Activated CD8-positive, alpha-beta T cell treated with anti-CD3 and anti-CD28 coated beads, Interleukin-2, amount 10 ng/mL, durations not matched to agents 7 days and 5 days (primary cell): ENCODE measurements at places on chromosomes 16 and 17. TPM values are rescaled to one million over a fixed set of nuclear protein-coding genes. Genes with fewer than 3 reads are reported as not detected.

The CRYBA1 gene
- total RNA-seq: not detected

The TMEM132E gene
- not detected for total RNA-seq

The ZSCAN10 gene
- total RNA-seq: 0.23 TPM

The B9D1 gene
- 1.1 TPM for total RNA-seq

DNA sequence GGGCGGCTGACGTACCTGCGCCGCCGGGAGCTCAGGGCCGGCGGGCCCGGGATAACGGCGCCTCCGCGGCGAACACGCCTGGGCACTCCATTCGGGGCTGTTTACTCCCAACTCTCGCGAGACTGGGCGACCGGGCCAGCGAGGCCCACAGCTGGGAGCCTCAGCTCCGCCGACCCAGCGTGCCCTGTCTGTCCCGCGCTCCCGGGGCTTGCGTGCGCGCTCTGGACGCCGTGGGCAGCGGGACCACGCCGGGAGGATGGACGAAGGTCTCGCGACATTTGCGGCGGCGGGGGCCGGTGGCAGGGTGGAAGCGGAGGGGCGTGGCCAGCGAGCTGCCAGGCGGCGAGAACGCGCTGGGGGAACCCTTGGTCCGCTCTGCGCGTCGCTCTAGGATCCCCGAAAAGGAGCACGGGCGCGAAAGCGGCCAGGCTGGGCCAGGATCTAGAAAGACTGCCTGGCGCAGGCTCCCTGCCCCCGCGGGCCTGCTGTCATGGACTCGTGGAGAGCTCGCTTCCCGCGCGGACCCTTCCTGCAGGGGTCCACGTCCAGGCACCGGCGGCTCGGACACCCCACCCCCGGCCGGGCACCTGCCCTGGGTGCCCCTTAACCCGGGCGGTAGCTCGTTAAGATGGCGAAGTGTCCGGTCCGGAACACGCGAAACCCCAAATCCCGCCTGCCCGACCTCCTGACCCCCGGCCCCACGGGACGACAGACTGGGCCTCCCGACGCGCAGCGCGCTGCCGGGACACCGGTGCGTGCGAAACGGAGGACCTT, at the start of gene MBTPS1:
MBTPS1 (minus strand) TSS at position 223 of the 774 bp plus-strand sequence. CDS start 15,159 bp downstream, outside the sequence.
- H3K36me3 ChIP-seq: peaks cover 4% of the 10 kb centered on the region
- peak within 1 kb of the TSS; percentile 95 for H3K27ac ChIP-seq
- peak; percentile 98 for DNase-seq
- peak within 1 kb of the TSS; percentile 93 for H3K4me3 ChIP-seq
- no peaks in the 10 kb centered on the region for H3K27me3 ChIP-seq
- peaks cover 22% of the 10 kb centered on the region for H3K4me1 ChIP-seq

DNA sequence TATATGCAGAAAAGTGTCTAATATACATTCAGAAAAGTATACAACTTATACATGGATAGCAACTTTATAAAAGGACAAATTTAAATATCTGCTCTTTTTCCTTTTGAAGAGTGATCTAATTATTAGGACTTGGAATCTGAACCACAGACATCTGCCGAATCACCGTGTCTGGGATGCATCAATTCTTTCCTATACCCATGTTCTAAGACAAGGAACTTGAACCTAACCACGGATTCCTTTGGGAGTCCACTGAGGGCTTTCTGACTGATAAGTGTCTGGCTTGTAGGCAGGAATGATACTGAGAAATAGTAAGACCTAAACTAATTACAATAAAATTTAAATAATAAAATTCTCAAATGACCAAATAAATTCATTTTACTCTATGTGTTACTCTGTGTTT, 54.2 kb downstream of the NDEL1 start:
- no peak overlapping the region for H3K27ac ChIP-seq
- DNase-seq: no peak
- no peaks in the 10 kb centered on the region for H3K27me3 ChIP-seq
- no peak overlapping the region for H3K4me3 ChIP-seq
- peaks cover 16% of the 10 kb centered on the region for H3K36me3 ChIP-seq
- H3K4me1 ChIP-seq: no peaks in the 10 kb centered on the region

DNA sequence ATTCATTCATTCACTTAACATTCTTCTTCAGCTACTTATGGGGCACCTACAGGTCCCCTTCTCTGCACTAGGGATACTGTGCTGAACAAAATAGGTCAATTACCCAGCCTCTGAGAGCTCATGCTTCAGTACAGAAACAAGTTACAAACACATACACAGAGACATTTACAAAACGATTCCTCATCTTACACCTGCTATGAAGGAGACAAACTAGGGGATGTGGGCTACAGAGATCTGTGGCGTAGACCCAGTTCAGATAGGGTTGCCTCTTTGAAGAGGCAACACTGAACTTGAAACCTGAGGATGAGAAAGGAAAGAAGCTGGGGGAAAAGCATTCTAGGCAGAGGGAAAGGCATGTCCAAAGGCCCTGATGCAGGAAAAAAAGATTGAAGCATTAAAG, 5.2 kb downstream of the IL21R start:
- peaks cover 78% of the 10 kb centered on the region for H3K4me1 ChIP-seq
- H3K27me3 ChIP-seq: no peaks in the 10 kb centered on the region
- peak overlapping the region; percentile 32 for H3K4me3 ChIP-seq
- peak overlapping the region; percentile 84 for H3K27ac ChIP-seq
- peak; percentile 42 for DNase-seq

DNA sequence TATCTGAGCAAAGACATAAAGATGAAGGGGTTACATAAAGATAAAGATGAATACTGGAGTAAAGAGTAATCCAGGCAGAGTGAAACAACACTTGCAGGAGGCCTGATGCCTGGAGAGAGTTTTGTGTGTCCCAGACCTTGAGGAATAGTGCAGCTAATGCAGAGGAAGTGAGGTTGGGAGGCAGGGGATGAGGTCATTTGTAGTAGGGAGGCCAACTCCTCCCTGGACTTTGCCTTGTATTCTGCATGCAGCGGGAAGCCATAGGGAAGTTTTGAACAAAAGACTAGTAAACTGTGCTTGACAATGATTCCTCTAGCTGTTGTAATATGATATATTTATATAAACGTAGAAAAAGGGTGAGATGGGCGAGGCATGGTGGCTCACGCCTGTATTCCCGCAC, 356.6 kb downstream of the KCNJ2 start:
- H3K27me3 ChIP-seq: no peaks in the 10 kb centered on the region
- DNase-seq: no peak
- H3K27ac ChIP-seq: no peak overlapping the region
- H3K4me3 ChIP-seq: no peak overlapping the region

DNA sequence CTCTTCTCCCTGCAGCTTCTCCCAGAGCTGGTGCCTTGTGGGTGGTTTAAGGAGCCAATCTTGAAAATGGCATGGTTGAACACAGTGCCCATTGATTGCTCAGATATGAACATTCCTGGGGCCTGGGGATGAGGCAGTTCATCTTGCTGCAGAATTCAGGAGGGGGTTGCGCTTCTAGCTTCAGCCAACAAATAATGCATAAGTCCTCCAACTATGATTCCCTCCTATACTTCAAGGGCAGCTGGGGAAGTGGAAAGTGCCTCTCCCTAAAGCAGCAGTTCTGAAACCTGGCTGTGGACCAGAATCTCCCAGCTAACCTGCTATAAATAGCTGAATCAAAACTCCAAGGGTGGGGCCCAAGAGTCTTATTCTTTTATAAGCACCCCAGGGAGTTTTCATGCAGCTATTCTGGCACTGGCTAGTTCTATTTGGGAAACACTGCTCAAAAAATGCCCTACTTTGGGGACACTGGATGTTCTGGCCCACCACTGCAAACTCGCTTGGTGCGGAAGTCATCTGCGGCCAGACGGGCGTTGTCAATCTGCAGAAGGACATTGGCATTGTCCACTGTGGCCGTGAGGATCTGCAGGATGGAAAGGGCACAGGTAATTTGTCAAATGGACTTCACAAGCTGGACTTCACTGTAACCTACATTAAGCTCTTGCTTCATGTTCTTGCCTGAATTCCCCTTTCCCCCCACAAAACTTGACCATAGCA, 130.3 kb downstream of the CCDC144A start:
- H3K36me3 ChIP-seq: no peaks in the 10 kb centered on the region
- no peak overlapping the region for H3K4me3 ChIP-seq
- H3K27me3 ChIP-seq: no peaks in the 10 kb centered on the region
- DNase-seq: no peak

- no peak for DNase-seq
- no peaks in the 10 kb centered on the region for H3K27me3 ChIP-seq
- no peak overlapping the region for H3K4me3 ChIP-seq
- peaks cover 6% of the 10 kb centered on the region for H3K4me1 ChIP-seq
- H3K36me3 ChIP-seq: peaks cover 42% of the 10 kb centered on the region
These were observed 18.3 kb downstream of the CDIPT start for GRCh38 chr16:29844575-29845331.

GRCh38 chr17:39981207-39981741, 667 bp downstream of the PSMD3 start:
- peaks cover 22% of the 10 kb centered on the region for H3K36me3 ChIP-seq
- peaks cover 10% of the 10 kb centered on the region for H3K27me3 ChIP-seq
- peak overlapping the region; percentile 92 for H3K4me3 ChIP-seq
- H3K4me1 ChIP-seq: peaks cover 31% of the 10 kb centered on the region

GRCh38 chr17:6454495-6455320, 10.5 kb downstream of the PIMREG start:
- no peaks in the 10 kb centered on the region for H3K36me3 ChIP-seq
- no peak overlapping the region for H3K4me3 ChIP-seq
